ENCODE measurements at places on chromosomes 13 and 19.

GRCh38 chr13:33751151-33751550 is 66.8 kb upstream of the RFC3 start:
- DNase-seq: no peak

GRCh38 chr19:29680447-29680846 is 15.2 kb downstream of the PLEKHF1 start:
- peak; percentile 92 for DNase-seq

GRCh38 chr13:38264363-38265131 is 85.1 kb upstream of the UFM1 start:
- DNase-seq: no peak

- no peak for DNase-seq
Measured at GRCh38 chr19:2341982-2342381, 13.5 kb downstream of the SPPL2B start.

DNA sequence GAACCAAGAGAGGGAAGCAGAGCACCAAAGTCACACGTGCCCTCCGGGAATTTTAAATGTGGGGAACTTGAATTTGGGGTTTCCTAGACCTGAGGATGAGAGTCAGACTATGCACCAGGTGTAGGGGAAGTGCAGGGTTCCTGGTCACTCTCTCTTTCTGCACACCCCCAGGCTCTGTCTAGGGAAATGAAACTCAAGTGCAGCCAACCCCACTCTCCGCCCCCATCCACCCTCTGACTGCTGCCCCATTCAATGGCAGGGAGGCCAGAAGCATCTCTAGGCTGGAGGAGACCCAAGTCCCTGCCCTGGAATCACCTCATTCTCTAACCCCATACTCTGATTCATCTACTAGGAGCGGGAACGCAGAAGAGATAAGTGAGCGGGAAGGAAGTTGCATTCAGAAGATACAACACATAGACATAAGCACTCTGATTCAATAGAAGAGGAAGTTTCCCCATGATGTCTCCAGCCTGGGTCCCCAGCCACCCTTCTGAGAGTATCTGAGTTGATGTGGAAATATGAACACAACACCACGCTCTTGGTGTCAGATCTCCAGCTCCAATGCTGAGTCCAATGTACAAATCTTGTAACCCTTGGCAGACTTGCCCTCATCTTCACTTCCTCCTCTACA is 4.7 kb upstream of the SIGLEC14 start:
- DNase-seq: no peak

DNA sequence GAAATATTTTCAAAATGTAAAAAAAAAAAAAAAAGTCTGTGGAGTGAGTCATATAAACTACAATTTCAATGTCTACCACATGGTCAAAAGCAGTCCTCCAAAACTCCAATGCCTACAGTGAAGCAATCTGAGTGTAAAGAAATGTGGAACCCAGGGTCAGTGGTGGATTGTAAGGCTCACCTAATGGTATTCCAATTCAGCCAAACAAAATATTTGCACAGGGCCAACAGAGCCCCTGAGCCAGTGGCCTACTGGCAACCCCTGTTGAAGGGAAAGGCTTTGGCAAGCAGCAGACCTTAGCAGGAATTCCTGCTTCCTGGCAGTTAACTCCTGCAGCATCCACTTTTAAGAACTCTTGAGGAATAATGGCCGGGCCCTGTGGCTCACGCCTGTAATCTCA is 3.4 kb downstream of the DNMT1 start:
- DNase-seq: no peak

- DNase-seq: no peak
Measured at GRCh38 chr13:111251646-111252445, 68.6 kb upstream of the TEX29 start.

- DNase-seq: no peak
Measured at GRCh38 chr13:55602784-55603183, 1537.9 kb upstream of the PRR20A start.

GRCh38 chr19:1417145-1417544 is 9.8 kb downstream of the DAZAP1 start:
- no peak for DNase-seq
